Mucosa of gallbladder (tissue), 1 donor: ENCODE measurements at places on chromosomes 2 and 18.
A peak's percentile ranks its signal among the peaks of the same experiment; 100 is the strongest.

DNA sequence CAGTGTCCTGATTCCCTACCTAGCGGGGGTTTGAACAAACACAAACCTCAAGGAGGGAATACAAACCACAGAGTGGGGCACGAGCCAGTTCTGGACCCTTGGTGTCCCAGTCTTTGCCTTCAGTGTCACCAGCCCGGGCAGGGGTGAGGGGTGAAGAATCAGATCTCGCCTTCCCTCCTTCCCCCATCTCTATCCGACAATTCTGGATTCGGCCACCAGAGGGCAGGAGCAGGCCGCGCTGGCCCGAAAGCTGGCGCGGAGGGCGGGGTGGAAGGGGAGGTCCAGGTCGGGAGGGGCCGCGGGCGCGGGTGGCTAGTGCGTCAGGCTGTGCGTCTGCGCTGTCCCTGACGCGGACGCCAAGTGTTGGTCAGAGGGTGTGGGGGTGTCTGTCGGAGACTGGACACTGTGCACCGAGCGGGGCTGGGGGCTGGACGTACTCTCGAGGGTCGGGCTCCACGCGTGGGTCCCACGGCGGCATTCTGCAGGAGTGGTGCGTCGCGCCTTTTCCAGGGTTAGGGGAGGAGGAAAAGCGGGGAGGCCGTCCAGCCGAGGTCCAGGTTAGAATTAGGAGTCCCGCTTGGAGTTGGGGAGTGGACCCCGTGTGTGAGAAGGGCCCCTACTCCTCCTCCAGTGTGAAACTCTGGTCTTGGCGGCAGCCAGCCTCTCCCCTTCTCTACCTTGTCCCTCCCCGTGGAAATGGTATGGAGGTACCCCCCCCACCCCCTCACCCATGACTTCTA lies 2.9 kb upstream of the CRYBA2 start:
- peak; percentile 83 for DNase-seq

- DNase-seq, result no peak
These were observed 523.9 kb downstream of the CCDC85A start for GRCh38 chr2:56707650-56708049.

- no peak for DNase-seq
These were observed 16.5 kb downstream of the SMARCAL1 start for GRCh38 chr2:216428618-216429350.

DNA sequence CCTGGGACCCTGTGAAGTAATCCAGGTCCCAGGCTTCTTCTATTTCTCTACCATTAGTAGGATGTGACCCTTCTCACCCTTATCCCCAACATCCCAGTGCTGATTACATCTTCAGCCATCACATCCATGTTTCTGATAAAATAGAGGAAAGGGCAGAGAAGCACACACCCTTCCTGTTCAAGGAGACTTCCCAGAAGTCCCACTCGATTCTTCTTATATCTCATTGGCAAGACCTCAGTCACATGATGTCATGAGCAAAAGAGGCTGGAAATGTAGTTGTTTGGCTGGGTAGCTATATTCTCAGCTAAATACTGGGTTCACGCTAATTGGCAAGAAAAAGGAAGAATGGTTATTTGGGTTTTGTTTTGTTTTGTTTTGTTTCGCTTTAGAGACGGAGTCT lies 8.0 kb upstream of the XRCC5 start:
- DNase-seq, result no peak

GRCh38 chr2:23363831-23364230 lies 21.1 kb upstream of the KLHL29 start:
- no peak for DNase-seq

GRCh38 chr18:57587098-57587661 lies 678 bp upstream of the FECH start:
- no peak for DNase-seq

DNA sequence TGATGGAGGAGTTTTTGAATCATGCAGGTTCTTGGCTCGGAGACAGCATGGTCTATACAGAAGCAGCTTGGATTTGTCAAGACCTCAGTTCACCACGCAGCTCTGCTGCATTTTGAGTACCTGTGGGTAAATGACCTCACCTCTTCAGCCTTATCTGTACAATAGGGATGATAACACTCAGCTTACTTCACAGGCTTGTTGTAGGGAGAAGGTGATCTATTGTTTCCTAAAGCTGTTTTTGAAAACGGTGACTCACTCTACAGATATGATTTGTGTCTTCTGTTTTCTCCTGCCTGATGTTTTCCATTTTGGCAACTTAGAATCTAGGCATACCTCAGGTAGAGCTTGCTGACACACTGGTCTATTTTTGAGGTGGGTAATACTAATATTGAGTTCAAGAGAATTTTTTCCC lies 80.3 kb downstream of the FMNL2 start:
- no peak for DNase-seq

GRCh38 chr2:26299471-26300101 lies 46.4 kb upstream of the SELENOI start:
- no peak for DNase-seq

GRCh38 chr18:59139291-59139614 lies 431 bp upstream of the SEC11C start:
- DNase-seq, result peak; percentile 91

DNA sequence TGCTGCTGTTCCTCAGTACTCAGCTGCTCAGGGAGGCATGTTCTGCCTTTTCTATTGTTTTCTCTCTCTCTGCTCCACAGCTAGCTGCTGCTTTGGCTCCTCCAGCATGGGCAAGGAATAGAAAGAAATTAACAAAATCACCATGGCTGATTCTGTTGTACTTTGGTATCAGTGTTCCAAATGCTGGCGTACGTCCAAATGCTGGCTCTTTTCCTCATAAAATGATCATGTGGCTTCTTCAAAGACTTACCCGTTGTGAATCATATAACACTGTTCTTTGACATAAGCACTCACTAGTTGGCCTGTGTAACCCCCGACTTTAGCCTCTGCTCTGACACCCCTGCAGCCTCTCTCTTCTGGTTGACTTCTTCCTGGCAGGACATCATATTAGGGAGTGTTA lies 547.6 kb downstream of the CPS1 start:
- DNase-seq, result peak; percentile 49

GRCh38 chr2:202848813-202849212 lies 22.8 kb downstream of the ICA1L start:
- no peak for DNase-seq

DNA sequence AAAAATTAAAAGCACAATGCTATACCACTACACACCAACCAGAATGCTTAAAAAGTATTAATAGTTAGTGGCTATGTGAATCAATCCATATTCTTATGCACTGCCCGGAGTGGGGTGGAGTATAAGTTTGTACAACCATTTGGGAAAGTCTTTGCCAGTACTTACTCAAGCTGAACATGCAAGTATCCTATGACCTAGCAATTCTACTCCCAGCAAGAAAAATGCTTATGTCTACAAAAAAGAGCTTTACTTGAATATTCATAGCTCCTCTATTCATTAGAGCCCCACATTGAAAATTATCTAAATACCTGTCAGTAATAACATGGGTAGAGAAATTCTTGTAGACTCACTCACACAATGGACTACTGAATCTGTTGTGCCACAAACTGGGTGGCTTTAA lies 21.4 kb upstream of the CNOT11 start:
- no peak for DNase-seq
